ENCODE measurements at places on chromosomes 1 and 21. TPM values are rescaled to one million over a fixed set of nuclear protein-coding genes. Genes with fewer than 3 reads are reported as not detected.

The RHBDL2 gene
- 0.72 TPM for polyA plus RNA-seq

The C1orf167 gene
- polyA plus RNA-seq = 0.15 TPM

DNA sequence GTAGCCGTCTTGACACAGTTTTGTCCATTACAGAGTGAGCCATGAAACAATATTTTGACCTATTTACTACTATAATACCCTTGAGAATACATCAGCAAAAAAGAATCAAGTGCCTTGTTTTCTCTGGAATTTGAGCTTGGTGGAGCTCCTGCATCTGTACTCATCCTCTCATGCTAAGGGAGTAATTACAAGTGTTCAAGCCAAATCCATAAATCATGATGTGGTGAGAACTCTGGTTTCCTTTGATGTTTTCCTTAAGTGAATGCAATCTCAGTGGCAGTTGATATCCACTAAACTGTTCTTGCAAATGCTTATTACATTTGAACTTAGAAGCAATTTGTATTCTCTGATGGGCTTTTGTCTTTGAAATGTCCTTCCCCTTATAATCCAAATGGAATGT, 824.6 kb upstream of the TMPRSS15 start:
- H3K27me3 ChIP-seq = no peaks in the 10 kb centered on the region
- no peak overlapping the region for H3K4me3 ChIP-seq
- no peak overlapping the region for H3K27ac ChIP-seq
- no peaks in the 10 kb centered on the region for H3K4me1 ChIP-seq
- DNase-seq = no peak
- no peaks in the 10 kb centered on the region for H3K36me3 ChIP-seq

DNA sequence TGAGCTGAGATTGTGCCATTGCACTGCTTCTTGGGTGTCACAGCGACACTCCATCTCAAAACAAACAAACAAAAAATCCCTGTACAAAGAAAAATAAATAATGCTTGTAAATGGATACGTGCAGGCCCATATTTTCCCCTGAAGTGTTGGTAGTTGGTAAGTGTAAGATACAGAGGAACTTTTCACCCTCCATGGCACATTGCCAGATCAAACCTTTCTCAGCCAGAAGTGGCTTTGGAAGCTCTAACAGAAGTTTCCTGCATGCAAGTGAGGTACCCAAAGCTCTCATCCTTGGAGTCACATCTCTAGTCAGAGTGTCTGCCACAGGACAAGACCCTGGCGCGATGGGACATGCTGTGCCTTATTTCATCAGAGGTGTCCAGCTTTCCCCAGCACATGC, 7.3 kb downstream of the NDUFV3 start:
- no peak for DNase-seq
- H3K27ac ChIP-seq = no peak overlapping the region
- H3K4me1 ChIP-seq = no peaks in the 10 kb centered on the region
- peaks cover 68% of the 10 kb centered on the region for H3K36me3 ChIP-seq

GRCh38 chr21:28799926-28800325, 192.8 kb downstream of the LTN1 start:
- no peak overlapping the region for H3K4me3 ChIP-seq
- H3K4me1 ChIP-seq = no peaks in the 10 kb centered on the region
- H3K27me3 ChIP-seq = no peaks in the 10 kb centered on the region
- peak; percentile 14 for DNase-seq
- no peak overlapping the region for H3K27ac ChIP-seq

DNA sequence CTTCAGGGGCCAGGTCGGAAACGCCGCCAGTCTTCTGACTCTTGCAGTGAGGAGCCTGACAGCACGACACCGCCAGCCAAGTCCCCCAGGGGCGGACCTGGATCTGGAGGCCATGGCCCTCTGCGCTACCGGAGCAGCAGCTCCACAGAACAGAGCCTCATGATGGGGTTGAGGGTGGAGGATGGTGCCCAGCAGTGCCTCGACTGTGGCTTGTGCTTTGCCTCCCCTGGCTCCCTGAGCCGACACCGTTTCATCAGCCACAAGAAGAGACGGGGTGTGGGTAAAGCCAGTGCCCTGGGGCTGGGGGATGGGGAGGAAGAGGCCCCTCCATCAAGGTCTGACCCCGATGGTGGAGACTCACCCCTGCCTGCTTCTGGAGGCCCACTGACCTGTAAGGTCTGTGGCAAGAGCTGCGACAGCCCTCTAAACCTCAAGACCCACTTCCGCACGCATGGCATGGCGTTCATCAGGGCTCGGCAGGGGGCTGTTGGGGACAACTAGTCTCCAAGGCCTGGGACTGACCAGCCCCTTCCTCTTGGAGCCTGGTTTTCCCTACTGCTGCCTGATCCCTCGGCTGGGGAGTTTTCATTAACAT, 8.7 kb downstream of the ZNF687 start:
- no peak overlapping the region for H3K4me3 ChIP-seq
- H3K36me3 ChIP-seq = peaks cover 95% of the 10 kb centered on the region
- no peaks in the 10 kb centered on the region for H3K27me3 ChIP-seq

GRCh38 chr1:163147019-163147418, 55.7 kb downstream of the RGS5 start:
- H3K27me3 ChIP-seq = no peaks in the 10 kb centered on the region
- H3K27ac ChIP-seq = no peak overlapping the region
- H3K36me3 ChIP-seq = no peaks in the 10 kb centered on the region
- DNase-seq = no peak
- no peaks in the 10 kb centered on the region for H3K4me1 ChIP-seq

Measured in large intestine (tissue), 12 donors.